ENCODE measurements at places on chromosomes 11 and 22.

DNA sequence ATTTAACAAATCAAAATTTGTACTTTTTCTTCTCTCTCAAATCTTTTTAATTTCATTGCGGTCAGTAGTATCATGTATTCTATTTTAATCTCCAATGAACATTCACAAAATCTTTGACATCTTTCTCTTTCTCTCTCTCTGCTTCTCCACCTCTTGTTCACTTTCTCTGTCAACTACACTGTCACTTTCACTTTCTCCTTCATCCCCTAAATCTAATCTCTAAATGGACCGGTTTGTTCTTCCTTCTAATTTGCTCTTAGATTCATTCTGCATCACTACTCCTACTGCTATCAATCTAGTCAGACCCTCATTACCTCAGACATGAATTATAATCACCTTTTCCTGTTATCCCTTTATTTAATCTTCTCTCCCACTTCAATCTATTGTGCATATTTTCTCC lies 18.6 kb downstream of the CCDC73 start:
- DNase-seq: no peak

DNA sequence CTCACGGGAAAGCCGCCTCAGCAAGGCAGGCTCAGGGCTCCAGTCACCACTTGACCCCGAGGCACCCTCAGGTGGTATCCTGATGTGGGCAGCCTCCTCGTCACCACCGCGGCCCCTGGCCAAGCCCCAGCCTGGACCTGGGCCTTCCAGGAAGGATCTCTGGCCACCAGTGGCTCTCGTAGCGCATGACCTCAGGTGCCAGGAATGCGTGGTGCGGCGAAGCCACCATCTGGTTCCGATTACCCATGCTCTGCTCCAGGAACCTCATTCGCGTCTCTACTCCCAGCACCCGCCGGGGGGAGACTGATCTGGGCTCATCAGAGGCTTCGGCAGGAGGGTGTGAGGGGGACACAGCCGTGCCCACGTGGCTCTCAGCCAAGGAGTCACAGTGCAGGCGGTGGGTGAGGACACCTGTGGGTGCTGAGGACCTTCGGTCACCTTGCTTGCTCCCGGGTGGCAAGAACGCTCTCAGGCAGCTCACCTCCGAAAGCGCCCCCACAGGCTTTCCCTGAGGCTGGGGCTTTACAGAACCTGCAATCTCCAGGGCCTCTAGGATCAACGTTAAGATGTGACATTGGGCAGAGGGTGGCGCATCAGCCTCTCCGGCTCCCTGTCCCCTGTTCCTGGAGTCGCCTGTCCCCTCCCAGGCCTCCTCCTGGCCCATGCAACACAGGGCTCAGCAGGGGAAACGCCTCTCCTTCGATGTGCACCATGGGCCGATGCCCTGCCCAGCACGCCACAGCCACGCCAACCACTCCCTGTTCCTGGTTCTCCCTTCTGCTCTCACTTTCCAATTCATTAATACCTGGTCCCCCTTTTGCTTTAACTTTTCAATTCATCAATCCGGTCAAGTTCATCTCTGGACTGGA lies 39.0 kb downstream of the TBX1 start:
- DNase-seq: no peak

- DNase-seq: no peak
Observed at GRCh38 chr11:14300661-14301304, 58.2 kb downstream of the RRAS2 start.

DNA sequence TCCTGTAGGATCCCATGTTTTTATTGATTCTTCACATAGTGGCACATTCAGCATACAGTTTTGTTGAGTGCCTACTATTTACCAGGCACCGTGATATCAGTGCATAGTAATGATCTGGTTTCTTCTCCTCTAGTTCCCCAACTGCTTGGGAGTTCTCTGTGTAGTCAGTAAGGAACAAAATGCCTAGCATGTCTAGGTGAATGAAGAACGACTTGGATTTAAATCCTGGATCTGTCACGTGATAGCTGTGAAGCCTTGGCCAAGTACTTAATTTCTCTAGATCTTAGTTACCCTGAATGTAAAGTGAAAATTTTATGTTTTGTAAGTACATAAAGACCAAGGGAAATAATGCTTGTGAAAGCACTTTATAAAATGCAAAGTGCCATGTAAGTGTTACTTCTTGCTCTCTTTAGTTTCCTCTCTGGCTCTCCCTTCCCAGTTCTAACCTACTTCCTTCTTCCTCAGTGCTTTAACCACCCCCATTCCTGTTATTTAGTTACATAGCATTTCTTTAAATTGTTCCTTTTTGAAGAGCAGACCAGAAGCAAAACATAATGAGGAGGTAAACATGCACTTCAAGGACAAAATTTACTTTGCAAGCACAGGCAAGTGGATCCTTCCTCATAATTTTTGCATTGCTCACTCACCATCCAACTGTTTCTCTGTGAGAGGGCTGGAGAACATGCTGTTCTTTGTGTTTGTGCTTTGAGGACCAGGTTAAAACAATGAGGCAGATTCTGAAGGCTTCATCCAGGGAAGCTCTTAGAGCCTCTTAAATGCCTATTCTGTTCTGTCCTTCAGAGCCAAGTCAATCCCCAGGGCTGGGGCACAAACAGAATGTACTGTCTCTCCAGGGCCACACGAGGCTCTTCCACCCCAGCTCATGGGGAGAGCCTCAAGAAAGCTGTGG lies 353.9 kb upstream of the TENM4 start:
- DNase-seq: no peak

DNA sequence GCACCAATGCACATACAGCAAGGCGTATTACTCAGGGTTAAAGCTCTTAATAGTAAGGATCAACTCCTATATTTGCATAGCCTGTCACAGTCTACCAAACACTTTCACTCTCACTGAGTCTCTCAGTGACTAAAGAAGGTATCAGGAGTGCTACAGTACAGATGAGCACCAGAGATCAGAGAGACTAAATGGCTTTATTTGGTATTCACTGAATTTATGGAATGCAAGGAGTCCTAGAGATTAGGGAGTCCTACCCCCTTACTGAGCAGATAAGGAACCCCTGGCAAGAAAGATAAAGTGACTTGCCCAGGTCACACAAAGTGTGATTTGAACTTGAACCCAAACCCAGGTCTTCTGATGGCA lies 396.4 kb upstream of the CCDC90B start:
- no peak for DNase-seq

GRCh38 chr11:128300785-128301184 lies 286.6 kb downstream of the ETS1 start:
- no peak for DNase-seq

DNA sequence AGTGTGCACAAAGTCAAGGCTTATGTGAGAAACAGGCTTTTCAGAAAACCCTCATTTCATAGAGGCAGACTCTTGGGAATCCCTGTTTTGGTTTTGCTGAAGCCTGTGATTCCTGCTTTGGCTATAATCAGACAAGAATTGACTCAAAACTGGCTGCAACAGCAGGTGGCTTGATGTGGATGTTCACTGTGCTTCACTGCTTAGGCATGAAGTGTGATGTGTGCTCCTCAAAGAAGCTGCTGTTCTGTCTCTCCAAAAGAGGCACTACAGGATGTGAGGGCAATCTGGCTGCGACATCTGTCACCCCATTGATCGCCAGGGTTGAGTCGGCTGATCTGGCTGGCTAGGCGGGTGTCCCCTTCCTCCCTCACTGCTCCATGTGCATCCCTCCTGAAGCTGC lies 103.5 kb downstream of the C11orf58 start:
- no peak for DNase-seq

- no peak for DNase-seq
Observed at GRCh38 chr11:75339685-75340409, 11.6 kb downstream of the ARRB1 start.

DNA sequence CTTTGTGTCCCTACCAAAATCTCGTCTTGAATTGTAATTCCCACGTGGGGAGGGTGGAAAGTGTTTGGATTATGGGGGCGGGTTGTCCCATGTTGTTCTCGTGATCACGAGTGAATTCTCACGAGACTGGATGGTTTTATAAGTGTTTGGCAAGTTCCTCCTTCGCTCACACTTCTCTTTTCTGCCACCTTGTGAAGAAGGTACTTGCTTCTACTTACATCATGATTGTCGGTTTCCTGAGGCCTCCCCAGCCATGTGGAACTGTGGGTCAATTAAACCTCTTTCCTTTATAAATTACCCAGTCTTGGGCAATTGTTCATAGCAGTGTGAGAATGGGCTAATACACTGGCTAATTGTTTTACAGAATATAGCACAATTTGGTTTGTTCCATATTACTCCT lies 326.3 kb downstream of the GRM5 start:
- no peak for DNase-seq

DNA sequence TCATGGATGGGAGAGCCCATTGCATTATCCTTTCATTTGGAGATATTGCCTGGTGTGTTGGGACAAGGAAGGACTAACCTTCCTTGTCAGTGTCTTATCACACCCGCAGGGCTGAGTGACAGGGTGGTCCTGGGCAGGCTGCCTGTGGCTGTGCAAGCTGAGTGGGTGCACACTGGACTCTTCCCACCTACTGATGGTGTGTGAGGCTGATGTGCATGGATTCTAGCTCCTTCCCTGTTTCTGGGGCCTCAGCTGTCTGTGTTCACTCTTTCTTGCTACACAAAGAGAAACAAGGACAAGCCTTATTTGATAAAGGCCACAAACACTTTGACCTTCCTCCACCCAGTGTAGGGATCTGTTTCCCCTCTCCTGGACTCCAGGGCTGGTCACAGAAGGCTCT lies 22.0 kb downstream of the TBX1 start:
- no peak for DNase-seq

- no peak for DNase-seq
Observed at GRCh38 chr22:42906605-42907348, 49.7 kb upstream of the ARFGAP3 start.

GRCh38 chr11:66700742-66701141 lies 23.1 kb upstream of the RBM4B start:
- DNase-seq: no peak

GRCh38 chr11:22478169-22478568 lies 140.0 kb downstream of the SLC17A6 start:
- DNase-seq: no peak

GRCh38 chr11:65663639-65664200 lies 1.0 kb upstream of the RELA start:
- no peak for DNase-seq

DNA sequence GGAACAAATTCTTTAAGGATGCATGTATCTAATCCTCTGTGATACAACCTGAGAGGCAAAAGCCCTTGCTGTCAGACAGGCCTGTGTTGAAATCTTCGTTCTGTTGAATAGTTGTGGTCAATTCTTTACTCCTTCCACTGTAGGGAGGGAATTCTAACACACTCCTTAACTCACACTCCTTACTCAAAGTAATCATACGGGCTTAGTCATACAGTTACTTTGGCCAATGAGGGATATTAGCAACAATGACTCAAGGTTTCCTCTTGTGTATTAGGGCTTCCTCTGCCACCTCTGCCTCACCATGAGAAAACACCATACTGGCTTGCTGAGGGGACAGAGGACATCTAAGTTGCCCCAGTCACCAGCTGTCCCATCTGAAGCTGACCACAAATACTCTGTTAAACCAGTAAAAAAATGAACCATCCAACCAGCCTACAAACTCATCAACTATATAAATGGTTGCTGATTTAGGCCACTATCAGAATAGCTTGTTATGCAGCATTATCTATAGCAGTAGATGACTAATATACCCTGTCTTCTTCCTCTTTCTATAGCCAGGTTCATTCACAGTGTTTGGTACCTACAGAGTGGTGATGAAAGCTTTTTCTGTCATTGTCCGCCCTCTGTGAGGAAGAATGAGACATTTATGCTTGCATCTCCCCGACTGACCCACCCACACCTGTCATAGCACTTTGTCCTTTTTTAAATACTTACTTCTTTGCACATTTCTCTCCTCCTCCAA lies 322.8 kb upstream of the SYN3 start:
- no peak for DNase-seq

DNA sequence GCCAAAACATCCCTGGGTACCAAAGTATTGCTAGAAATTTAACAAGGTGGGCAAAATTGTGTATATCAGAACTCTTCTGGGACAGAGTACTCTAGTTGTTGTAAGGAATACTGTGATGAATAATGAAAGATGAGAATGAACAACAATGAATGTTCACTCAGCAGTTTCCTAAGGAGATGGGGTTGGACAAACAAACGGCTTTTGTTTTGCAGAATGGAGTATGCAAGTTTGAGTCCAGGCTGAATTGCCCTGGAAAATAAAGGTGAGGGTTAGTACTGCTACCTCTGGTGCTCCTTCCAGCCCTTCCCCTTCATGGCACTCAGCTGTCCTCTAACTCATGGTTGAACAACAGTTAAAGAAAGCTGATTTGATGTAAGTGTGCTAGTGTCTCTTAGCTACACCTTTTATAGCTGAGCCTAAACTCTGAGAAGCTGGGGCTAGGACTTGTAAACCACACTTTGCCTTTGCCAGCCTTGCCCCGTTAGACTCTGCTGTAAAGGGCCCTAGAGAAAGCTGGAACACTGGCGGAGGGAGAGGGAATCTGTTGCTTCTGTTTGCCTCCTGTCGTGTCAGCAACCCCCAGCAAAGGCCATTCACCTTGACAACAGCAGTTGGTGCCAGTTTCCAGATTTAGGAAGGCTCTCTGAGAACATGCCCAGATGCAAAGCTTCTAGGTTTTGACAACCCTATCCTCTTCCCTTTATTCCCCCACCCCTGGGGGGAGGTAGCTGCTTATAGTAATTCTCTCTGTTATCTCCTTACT lies 41.2 kb upstream of the POLD3 start:
- DNase-seq: no peak

DNA sequence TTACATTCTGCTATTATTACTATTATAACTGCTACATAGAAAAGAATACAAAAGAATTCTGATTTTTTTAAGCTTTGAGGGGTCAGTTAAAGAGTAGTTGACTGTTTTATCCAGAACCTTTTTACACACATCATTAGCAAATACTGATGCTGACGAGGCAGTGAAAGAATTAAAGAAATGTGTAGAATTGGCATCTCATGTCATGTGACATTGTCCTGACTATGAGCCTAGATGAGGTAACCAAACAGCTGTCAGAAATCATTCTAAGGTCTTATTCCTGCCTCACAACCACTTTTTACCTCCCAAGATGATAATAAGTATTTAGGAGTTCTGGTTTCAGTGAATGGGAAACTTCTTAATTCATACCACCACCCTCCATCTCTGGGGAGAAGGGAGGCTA lies 121.0 kb downstream of the SLC1A2 start:
- no peak for DNase-seq

DNA sequence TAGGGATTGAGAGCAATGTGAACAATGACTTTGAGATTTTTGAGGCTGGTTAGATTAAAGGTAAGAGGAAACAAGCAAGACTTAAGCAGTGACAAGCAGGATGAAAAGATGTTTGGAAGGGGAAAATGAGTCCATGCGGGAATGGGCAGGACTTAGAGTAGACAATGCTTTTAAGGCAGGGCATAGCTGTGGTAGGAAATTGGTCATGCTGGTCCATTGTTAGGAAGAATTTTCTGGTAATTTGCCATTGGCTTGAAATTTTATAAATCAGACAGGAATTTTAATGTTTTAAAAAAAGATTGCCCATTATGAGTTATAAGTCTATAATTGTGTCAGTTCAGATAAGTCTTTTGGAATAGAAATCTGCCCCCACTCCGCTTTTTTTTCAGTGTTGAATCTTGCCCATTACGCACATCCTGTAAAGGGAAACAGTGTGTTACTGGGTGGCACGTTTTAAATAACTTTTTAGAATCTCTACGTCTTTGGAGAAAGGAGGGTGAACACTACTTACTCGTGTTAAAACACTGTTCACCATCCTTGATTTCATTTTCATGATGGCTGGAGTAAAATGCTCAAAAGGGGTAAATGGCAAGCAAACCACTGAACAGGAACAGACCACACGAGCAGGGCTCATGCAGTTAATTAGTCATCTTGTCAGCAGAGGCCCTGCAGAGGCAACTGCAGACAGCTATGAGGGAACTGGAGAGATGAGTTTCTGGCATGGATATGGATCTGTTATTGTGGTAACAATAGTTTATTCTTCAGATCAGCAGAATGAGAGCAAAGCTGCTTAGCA lies 25.0 kb downstream of the SWAP70 start:
- DNase-seq: no peak

Data from omental fat pad (tissue), 4 donors.